Aorta (tissue), 5 donors: ENCODE measurements at places on chromosomes 3 and 15. TPM values are rescaled to one million over a fixed set of nuclear protein-coding genes. Genes with fewer than 3 reads are reported as not detected.

The UQCRC1 gene
- 143 TPM for total RNA-seq

The CMTM6 gene
- 31.8 TPM for total RNA-seq

The DNAH12 gene
- 0.18 TPM for total RNA-seq

The TMEM212 gene
- total RNA-seq, result not detected

The ADGRG7 gene
- 0.51 TPM for total RNA-seq

The MUSTN1 gene
- total RNA-seq, result 56.8 TPM

The LRRC3B gene
- 0.19 TPM for total RNA-seq

The CELSR3 gene
- total RNA-seq, result 0.91 TPM

The RHOV gene
- total RNA-seq, result 0.19 TPM

The PLA2G4E gene
- total RNA-seq, result not detected

The CHDH gene
- 1.1 TPM for total RNA-seq
